Fibroblast of skin of back (primary cell): ENCODE measurements at places on chromosomes 13 and 19.

DNA sequence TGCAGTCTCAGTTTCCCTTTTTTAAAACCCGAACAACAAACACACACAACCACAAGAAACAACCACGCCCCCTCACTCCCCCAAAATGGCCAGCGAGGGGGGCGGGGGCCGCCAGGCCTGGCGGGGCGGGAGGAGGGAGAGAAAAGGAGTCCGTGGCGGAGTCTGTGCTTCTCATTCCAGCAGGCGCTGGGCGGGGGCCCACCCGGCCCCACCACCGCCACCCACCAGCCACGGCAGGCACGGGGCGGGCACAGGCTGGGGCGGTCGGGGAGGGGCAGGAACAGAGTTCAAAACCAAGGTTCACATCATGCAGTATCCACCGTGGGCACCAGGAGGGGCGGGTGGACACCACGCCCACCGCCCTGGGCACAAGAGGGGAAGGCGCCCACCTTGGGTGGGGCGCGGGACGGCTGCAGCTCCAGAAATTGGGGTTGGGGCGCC lies 12.9 kb downstream of the DPF1 start:
- no peak for DNase-seq

GRCh38 chr19:31351056-31351854 lies 2.0 kb upstream of the TSHZ3 start:
- DNase-seq: peak; percentile 64

- DNase-seq: peak; percentile 89
Measured at GRCh38 chr13:41696163-41697003, 239.0 kb downstream of the RGCC start.

DNA sequence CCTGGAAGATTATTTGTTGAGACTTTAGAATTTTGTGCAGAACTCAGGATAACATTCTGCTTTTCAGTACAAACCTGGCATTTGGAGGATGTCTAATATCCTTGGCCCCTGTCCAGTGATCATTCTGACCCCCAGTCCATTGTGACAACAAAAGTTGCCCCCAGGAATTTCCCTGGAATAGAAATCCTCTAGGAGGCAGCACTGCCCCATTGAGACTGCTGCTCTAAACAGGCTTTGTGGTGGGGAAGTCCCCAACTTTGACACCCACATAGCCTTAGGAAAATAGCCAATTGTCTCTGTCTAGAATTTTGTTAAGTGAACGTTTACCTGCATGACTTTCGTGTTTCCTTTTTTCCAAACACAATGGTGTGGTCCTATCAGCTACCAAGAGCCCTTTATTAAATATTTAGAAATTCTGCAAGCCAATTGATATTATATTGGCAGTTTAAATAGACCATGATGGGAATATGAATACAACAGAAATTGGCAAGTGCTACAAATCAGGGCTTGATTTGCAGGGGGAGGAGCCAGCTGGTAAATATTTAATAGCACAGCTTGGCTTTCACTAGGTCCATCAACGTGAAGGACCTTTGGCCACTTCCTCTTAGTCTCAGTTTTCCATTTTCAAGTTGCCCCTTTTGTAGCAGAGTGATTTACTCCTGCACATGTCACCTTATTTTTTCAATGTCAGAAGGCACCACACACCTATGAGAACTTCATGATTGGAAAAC lies 451.7 kb downstream of the EFNB2 start:
- DNase-seq: peak; percentile 58

DNA sequence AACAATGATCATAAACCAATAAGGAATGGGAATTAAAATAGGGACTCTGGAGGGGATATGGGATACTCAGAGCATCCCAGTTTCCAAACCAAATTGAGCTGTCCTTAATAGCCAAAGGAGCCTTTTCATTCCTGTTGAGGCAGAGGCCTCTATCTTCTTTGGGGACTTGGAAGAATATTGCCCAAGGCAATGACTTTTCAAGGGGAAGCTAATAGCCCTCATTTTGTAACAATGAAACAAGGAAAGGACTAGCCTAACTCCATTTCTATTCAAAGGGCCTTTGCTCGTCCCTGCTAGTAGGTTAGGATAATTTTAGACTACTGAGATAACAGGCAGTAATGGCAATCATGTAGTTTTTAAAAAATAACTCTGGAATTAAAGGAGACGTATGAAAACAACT lies 789.8 kb upstream of the SLITRK5 start:
- no peak for DNase-seq

- peak; percentile 85 for DNase-seq
Measured at GRCh38 chr13:77207943-77208342, 119.0 kb downstream of the MYCBP2 start.

GRCh38 chr19:6235031-6235951 lies 44.5 kb downstream of the MLLT1 start:
- DNase-seq: no peak

GRCh38 chr13:85441975-85442374 lies 357.2 kb downstream of the SLITRK6 start:
- DNase-seq: no peak

GRCh38 chr13:111971891-111972780 lies 94.8 kb upstream of the SOX1 start:
- DNase-seq: no peak

DNA sequence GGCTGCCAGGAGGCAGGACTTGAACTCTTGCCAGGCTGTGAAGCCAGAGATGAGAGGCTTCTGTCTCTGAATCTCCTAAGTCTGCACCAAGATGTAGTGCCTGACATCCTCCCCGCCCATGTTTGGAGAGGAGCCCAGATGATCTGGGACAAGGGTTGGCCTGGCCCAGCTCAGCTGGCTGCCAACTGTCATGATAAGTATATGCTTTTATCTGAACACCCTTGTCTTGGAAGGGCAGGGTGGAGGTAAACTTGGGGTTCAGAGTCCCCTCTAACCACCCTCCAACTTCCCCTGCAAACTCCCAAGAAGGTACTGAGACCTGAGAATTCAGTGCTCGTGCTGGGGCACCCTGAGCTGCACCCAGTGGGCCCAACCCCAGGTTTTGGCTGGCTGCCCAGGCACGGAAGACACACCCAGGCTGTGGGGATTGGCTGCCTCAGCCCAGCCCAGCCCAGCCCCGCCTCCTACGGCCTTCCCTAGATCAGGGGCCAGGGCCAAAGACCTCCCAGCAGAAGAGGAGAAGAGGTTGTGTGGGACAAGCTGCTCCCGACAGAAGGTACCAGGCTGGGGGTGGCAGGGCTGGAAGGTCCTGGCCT lies at the start of gene CYP4F12:
CYP4F12 (plus strand) TSS at position 508 of the 596 bp plus-strand sequence. CDS start 443 bp downstream, outside the sequence.
- no peak for DNase-seq

- peak; percentile 70 for DNase-seq
Measured at GRCh38 chr19:1259206-1259875, 9.8 kb upstream of the CIRBP start.

DNA sequence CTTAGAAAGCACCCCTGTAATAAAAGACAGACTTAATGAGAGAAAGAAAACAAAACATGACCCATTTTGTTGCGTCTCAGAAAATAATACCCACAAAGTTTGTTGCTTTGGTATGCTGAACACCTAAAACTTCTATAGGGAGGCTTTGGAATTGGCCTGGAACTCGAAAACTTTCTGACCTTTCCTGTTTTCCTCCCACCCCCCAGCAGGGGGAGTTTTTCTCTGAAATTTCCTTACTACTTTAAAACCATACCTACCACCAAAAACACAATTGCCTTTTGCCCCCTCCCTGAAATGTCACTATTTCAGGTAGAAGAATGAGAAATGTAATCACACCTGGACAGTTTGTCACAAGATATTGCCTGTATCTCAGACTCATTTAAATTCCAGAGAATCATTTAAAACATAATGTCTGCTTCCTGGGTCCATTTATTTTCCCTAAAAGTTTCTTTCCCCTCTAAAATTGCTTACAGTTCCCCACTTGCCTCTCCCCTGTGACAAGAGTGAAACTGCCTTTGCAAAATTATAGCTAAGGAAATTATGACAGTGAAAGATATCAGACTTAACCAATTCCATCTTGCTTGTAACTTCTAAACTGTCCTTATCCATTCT lies 2700.2 kb downstream of the PCDH9 start:
- DNase-seq: peak; percentile 24

GRCh38 chr13:65112531-65112941 lies 2117.6 kb downstream of the PCDH9 start:
- DNase-seq: peak; percentile 83

DNA sequence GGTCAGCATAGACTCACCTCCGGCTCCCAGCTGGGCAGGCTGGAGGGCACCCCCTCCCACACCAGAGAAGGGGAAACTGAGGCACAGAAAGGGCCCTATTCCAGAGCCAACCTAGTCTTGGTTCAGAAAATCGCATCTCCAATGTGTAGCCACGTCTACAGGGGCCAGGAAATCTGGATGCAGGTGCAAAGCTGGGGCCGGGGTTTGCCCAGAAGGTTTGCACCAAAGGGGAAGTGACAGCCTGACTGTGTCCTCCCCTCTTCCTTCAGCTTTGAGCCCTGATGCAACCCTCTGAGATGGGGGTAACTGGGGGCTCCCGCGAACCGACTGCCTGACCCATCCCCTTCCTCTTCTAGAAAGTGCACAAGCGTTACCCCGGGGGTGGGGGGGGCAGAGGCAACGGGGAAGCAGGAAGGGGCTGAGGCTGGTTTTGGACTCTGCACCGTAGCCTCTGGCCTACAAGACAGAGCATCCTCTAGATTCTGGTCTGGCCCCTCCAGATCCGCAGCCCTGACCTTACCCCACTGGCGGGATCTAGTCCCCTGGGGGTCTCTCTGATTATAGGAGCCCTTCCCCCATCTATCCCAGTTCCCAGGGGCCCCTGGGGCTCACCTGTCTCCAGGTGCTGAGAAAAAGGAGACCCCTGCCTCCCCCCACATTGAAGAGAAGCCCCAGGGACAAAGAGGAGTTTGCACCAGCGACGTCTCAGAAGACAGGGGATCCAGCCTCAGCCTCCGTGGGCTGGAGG lies 1.1 kb upstream of the ONECUT3 start:
- DNase-seq: no peak

DNA sequence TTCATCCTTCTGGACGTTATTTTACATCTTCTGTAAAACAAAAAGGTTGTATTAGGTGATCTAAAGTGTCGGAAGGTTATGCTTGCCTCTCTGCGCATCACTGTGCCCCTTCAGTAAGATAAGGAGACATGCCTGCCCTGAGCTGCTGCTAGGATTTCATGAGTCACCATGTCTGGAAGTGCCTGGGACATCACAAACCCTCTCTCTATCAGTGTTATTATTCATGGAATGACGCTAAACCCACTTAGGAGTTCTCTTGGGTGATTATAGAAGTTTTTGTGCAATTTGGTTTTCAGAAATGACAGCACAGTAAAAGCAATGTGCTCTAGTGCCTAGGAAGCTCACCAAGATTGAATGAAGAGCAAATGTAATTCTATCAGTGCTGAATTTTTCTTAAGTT lies 617.7 kb downstream of the DCT start:
- peak; percentile 86 for DNase-seq

GRCh38 chr19:19170873-19171672 lies 1.0 kb upstream of the MEF2B start:
- DNase-seq: no peak

DNA sequence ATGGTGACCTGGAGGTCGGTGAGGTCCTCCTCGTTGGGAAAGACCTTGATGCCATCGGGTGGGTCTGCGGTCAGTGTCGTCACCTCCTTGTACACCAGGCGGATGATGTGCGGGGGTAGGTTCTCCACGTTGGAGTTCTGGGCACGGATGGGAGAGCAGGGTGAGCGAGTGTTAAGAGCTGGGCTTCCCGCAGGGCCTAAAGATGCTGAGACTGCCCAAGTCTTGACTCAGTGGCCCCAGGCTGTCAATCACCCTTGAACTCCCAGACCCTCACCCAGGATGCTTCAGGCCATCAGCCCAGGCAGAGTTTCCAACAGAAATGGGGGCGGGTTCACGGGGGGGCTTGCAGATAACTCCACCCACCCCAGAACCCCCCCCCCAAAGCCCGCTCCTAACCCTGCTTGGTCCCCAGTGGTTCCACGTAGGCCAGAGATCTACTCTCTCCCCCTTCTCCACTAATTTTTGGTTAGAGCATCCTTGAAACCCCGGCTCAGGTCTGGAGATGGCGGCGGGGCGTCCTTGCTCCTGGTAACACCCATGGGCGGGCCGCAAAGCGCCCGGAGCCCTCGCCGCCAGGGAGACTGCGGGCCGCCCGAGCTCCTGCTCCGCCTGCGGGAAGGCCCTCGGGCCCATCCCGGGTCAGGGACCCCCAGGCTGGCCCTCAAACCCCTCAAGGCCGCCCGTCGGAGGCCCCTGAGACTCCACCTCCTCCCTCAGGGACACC lies 600 bp downstream of the UBE2S start:
- DNase-seq: no peak

- DNase-seq: no peak
Measured at GRCh38 chr19:35202722-35203688, 25.5 kb downstream of the FAM187B start.

GRCh38 chr19:36378625-36379509 lies at the start of gene ZFP14:
ZFP14 (minus strand) TSS chr19:36379201; CDS start chr19:36367892, 11,309 bp downstream.
- DNase-seq: peak; percentile 94

DNA sequence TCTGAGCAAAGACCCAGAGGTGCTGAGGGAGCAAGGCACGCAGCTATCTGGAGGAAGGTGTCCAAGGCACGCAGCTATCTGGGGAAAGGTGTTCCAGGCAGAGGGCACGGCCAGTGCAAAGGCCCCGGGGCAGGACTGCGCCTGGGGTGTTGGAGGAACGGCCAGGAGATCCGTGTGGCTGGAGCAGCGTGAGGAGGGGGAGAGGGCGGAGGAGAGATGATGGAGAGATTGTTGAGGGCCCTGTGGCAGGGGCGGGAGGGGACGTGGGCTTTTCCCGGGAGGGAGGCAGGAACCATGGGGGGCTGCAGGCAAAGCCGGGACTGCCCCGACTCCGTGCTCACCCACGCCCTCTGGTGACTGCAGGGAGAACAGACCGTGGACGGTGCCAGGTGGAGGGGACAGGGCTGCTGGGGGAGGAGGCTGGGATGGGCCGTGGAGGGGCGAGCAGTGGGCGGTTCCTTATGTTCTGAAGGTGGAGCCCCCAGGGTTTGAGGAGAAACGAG lies 13.3 kb upstream of the MISP start:
- DNase-seq: peak; percentile 30

GRCh38 chr13:23580684-23581060 lies 10.5 kb downstream of the TNFRSF19 start:
- DNase-seq: no peak
